ENCODE measurements at places on chromosomes 12 and 14.

GRCh38 chr14:55915456-55915855, 202.8 kb upstream of the PELI2 start:
- no peak for DNase-seq

GRCh38 chr12:42474391-42474790, 115.2 kb downstream of the PRICKLE1 start:
- DNase-seq: peak; percentile 61

GRCh38 chr12:101127521-101128219, 82.4 kb downstream of the SLC5A8 start:
- DNase-seq: no peak

- peak; percentile 49 for DNase-seq
Measured at GRCh38 chr14:104876251-104876699, 11.2 kb downstream of the CEP170B start.

DNA sequence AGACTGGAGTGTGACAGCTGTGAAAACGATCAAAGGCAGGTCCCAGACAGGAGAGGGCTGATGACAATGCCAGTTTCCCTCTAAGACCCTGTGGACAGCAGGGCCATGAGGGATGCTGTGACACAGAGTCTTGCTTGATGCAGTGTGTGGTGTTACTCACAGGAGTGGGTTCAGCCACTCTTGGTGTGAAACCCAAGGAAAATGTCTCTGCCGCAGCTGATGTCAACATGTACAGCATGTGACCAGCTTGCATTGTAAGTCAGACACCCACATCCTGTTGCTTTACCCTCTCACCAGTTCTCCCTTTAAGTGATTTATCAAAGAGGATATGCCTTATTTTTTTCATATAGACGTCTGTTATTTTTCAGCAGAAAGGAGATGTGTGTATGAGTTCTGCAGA, 268.6 kb downstream of the BTG1 start:
- DNase-seq: peak; percentile 95

DNA sequence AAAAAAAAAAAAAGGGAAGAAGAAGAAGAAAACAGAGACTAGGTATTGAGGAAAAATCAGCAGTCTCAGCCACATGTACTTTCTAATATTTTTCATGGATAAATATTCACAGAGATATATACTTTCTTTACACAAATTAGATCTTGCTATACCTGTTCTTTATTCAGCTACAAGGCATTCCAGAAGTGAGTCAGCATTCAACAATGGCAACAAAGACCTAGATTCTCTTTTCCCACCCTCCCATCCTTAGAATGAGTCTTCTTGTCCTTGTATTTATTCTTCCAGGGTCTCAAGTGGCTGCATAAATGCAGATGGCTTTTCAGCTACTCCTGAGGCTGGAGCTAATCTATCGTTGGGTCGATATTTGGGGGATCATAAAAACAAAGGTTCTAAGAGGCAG, 93.0 kb downstream of the NT5DC3 start:
- no peak for DNase-seq

GRCh38 chr12:124561231-124561630, 6.2 kb downstream of the NCOR2 start:
- peak; percentile 57 for DNase-seq

DNA sequence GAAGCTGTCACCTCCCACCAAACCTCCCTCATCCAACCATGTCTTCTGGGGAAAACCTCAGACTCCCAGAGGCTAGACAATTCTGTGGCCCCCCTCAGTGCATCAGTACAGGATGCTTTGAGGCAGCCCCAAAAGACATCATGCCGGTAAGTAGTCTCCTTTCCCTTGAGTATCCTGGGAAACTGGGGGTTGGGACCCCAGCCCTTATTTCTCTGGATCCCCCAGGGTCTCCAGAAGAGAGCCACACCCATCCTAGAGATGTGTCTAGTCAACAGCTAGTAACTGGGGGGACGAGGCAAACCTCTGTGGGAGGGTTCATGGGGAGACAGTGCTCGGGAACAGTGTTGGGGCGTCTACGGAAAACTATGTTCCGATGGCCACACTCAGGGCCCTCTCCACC, 974.2 kb upstream of the TMEM132C start:
- DNase-seq: no peak

Measured in suppressor macrophage treated with lipopolysaccharide for 1 hour (primary cell).